ENCODE measurements at places on chromosomes 12 and 14.

- no peak for DNase-seq
Measured at GRCh38 chr12:10753059-10753458, 29.9 kb upstream of the YBX3 start.

DNA sequence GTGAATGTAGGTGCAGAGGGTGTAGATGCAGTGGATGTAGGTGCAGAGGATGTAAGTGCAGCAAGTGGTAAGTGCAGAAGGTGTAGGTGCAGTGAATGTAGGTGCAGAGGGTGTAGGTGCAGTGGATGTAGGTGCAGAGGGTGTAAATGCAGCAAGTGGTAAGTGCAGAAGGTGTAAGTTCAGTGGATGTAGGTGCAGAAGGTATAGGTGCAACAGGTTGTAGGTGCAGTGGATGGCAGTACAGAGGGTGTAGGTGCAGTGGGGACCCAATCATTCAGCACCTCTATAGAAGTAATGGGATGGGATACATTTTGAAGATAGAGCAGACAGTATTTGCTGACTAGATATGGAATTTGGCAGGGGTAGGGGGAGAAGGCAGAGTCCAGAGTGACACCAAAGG, 85.0 kb downstream of the HECTD4 start:
- no peak for DNase-seq

GRCh38 chr12:11795913-11796459, 146.5 kb downstream of the ETV6 start:
- DNase-seq = peak; percentile 45

- DNase-seq = peak; percentile 48
Measured at GRCh38 chr12:23464241-23464812, 485.1 kb downstream of the SOX5 start.

GRCh38 chr12:9782547-9783382, 22.1 kb upstream of the CD69 start:
- peak; percentile 54 for DNase-seq

GRCh38 chr12:50841716-50842531, 802 bp upstream of the TMPRSS12 start:
- DNase-seq = no peak

GRCh38 chr14:61337893-61338292, 16.5 kb downstream of the PRKCH start:
- no peak for DNase-seq

DNA sequence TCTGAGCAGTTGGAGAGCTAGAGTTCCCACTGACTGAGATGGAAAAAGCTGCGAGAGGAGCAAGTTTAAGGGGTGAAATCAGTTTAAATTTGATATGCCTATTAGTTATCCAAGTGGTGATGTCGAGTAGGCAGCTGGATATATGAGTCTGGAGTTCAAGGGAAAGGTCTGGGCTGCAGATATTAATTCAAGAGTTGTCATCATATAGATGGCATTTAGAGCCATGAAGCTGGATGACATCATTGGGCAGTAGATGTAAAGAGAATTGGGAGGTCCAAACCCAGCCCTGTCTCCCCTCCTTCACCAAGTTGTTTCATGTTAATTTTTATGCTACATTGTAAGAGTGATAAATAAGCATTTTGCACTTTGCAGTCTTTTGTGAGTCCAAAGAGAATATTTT, 898.1 kb downstream of the GALC start:
- no peak for DNase-seq

- peak; percentile 85 for DNase-seq
Measured at GRCh38 chr12:53743266-53744129, 8.3 kb downstream of the CISTR start.

- DNase-seq = no peak
Measured at GRCh38 chr12:123986374-123986965, 13.5 kb downstream of the ZNF664 start.

GRCh38 chr14:86626530-86626929, 1096.6 kb downstream of the FLRT2 start:
- no peak for DNase-seq

- no peak for DNase-seq
Measured at GRCh38 chr14:75941030-75941429, 40.8 kb downstream of the TGFB3 start.

DNA sequence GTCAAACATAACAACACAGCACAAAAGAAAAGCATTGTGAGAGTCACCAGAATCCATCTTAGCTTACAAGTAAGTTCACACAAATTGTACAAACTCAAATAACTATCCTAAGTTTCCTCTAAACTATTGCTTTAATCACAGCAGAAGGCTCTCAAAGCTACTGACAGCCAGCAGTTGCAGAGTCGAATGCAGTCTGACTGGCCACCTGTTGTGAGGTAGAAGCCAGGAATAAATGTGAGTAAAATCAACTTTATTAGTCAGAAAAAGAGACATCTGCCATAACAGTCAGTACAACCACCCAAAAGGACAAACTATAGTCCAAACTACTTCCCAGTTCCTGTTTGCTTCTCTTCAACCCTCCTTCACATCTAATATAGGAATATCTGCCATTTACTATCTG, 231.7 kb upstream of the USP15 start:
- no peak for DNase-seq

DNA sequence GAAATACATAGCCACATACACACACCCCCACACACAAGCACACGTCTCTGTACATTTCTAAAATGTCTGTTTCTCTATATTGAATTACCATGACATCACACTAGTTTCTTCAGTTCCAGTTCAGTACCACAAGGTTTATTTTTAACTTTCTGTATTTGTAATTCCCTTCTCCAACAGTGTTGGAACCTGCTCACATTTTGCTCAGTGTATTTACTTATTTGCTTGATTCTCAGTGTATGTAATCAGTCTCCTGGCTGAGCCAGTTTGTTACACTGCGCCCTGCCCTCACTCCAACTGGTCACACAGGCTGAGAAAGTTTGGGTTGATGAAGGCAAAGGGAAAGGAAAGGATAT, 67.1 kb downstream of the MON2 start:
- no peak for DNase-seq

DNA sequence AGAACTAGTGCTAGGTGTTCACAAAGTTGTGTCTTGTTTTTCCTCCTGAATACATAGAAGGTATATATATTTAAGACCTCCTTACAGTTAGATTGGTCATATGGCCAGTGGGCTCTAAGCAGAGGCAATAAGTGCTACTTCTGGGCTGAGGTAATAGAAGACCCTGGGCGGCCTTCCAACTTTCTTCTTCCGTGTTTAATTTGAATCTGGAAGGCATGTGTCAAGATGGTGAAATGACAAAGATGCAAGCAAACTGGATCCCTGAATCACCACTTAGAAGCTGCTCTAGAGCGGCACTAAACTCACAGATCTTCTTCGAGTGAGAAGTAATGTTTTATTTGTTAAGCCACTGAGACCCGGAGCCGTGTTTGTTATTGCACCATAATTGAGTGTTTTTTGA, 201.0 kb upstream of the GZMB start:
- DNase-seq = no peak

DNA sequence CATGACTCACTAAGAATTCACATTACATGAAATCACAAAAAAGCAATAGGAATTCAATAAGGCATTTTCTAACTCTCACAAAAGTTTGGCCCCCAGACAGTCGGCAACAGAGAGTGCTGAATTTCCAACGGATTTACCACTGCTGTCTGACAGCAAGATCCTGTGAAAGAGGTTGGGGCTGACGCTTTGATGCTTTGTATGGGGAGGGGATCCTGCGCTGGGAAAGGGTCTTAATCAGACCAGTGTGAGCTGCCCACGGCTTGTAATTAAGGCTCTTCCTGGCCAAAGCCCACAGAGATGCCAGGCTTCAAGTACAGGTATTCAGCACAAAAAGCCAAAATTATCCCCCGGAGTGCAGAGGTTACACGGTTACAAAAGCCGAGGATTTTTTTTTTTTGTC, 66.8 kb upstream of the TMCC3 start:
- DNase-seq = peak; percentile 8

DNA sequence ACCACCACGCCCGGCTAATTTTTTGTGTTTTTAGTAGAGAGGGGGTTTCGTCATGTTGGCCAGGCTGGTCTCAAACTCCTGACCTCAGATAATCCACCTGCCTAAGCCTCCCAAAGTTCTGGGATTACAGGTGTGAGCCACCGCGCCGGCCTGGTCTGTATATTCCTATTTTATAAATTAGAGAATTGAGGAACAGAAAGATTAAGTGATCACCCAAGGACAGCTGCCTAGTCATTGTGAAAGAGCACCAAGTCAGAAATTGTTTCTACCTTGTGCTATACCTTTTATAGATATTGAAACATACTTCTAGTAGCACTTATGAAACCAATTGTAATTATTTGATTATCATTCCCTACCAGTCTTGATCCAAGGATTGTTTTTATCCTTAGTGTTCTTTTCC, 1.9 kb downstream of the KNTC1 start:
- DNase-seq = no peak

DNA sequence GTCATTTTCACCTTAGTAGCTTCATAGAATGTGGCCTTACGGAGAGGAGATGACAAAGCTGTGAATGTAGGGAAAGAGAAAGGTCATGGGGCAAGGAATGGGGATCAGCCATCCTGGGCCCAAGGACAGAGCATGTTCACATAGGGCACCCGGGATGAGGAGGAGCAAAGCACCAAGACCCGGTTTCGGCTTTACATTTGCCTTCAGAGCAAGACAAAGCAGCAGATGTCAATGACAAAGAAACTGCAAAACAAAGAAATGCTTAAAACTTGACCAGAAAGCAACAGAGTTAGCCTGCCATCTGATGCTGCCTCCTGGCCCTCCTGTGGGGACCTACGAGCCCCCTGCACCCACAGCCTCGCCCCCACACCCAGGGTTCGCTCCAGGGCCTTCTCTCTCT, 249.2 kb downstream of the SLC41A2 start:
- DNase-seq = no peak

DNA sequence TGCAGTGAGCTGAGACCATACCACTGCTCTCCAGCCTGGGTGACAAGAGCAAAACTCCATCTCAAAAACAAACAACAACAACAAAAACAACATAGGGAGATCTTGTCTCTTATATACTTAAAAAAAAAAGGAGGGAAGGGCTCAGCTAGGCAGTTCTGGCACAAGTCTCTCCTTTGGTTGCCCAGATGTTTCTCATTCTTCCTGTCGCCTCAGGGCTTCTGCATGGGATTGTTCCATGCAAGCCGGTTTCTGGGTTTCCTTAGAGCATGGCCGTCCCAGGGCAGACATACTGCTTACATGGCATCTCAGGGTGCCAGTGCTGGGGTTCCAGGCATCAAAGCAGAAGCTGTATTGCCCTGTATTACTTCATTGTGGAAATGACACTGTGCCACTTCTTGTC, 5.2 kb upstream of the SLC8B1 start:
- DNase-seq = no peak

- no peak for DNase-seq
Measured at GRCh38 chr12:69903548-69903947, 78.5 kb downstream of the MYRFL start.

DNA sequence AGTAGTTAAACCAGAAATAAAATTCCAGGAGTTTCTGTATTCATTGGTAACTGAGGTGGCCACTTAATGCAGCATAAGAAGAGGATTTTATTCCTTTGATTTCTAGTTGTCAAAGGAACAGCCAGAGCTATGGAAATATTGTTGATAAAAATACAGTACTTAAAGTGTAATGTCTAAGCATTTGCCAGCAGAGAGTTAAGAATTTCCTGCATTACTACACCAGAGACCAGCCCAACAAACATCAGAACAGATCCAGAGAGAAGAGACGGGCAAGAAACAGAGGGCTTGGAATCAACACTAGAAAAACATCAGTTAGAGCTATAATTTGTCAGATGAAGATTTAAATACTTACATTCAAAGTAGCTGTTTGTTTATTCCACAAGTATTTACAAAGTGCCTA, 77.9 kb downstream of the ST8SIA1 start:
- DNase-seq = no peak

- DNase-seq = no peak
Measured at GRCh38 chr14:96793547-96793946, 3.6 kb upstream of the VRK1 start.

- no peak for DNase-seq
Measured at GRCh38 chr12:127245437-127245836, 1021.5 kb upstream of the TMEM132C start.

DNA sequence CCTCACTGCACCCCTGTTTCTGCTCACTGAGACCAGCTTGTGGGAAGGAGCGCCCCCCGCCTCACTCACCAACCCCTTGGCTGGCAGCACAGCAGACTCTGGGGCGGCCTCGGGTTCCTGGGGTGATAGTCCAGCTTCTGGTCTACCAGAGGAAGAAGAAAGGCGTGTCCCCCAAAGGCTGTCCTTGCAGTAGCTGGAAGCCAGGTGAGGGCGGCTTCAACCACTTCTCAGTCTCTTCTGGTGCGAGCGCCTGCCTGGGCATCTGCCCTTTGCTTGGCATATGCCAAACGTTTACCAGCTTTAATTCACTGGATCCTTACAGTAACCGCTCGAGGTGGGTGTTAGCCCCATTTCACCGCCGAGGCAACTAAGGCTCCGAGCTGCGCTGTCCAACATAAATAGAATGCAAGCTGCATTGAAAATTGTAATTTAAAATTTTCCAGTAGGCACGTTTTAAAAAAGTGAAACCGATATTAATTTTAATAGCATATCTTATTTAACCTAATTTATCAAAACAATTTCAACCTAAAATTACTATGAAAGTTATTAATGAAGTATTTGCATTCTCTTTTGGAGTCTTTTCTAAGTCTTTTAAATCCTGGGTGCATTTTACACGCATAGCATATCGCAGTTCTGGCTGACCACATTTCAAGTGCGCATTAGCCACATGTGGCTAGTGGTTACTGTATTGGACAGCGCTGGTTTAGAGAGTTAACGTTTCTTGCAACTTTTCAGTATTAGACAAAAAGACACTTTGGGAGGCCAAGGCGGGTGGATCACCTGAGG, 872 bp downstream of the FAM177A1 start:
- no peak for DNase-seq

GRCh38 chr14:52068615-52069306, at the start of gene NID2:
NID2 (minus strand) TSS chr14:52069059; CDS start chr14:52068994, 65 bp downstream.
- DNase-seq = peak; percentile 93

DNA sequence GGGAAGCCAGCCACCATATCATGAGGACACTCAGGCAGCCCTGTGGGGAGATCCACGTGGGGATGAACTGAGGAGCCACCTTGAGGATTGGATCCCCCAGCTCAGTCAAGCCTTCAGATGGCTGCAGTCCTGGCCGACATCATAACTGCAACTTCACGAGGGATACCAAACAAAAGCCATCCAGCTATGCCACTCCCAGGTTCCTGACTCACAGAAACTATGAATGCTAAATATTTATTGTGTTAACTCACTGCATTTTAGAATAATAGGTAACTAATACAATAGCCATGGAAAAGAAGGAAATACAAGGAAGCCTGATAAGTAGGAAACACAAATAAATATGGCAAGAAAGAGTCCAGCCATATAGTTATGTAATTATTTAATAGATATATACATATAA, 42.1 kb upstream of the FAM222A start:
- no peak for DNase-seq

DNA sequence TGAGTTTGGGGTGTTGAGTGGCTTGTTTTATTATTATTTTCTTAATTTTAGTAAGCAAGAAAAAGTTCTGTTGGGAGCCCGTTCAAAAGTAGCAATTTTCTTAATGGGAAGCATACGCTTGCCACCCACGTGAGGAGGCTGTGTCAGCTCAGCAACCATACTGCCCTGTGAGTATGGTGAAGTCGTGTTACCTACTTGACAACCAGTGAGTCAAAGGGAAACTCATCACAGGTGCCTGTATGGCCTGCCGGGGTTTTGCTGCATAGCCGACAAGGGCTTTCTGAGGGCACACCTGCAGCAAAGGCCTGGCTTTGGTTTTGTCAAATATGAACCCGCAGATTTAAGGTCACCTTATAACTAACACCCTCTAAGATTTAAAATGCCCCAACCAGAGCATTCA, 31.1 kb downstream of the PITPNM2 start:
- DNase-seq = no peak
